ENCODE measurements at places on chromosomes 1 and 21.

DNA sequence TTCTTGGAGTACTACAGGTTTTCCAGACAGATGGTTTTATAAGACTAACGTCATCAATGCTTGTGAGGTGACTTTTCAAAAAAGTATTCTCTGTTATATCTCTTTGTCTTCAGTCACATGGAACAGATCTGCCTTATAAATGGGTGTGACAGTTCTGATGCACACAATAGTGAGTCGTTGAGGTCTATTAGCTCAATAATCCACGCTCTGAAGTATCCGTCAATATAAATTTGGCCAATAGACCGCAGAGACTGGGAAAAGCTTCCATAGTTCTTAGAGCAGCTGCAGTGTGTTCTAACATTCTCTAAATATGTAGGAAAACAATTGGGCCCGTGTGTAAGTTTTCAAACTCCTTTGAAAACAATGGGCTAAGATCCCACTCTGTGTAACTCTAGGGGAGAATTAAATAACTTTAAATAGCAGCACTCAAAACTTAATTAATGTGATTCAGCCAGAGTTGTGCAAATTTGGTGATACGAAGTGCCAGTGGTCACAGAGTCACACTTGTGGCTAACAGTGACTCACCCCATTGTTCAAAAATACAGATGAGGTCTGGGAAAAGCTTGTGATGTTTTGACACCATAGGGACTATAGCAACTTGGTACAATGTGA lies 316.0 kb downstream of the LMO4 start:
- DNase-seq, result no peak

DNA sequence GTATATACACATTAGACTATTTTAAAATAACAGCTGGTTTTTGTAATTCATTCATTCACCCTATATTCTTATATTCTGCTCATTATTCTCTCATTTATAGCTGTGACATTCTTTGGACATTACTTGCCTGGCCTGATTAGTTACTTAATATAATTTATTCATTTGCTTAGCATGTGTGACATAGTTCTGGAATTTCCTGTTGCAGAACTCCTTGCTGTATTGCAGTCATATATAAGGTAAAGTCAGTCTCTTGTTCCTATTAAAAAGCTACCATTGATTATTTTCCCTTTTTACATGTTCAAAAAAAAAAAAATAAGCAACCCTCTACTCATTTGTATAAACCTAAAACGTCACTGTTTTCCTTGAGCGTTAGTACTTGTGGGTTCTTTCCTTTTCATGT lies 23.9 kb downstream of the GNAT2 start:
- no peak for DNase-seq

GRCh38 chr1:106178791-106179190 lies 877.7 kb upstream of the PRMT6 start:
- DNase-seq, result no peak

- no peak for DNase-seq
These were observed 534.5 kb downstream of the OMA1 start for GRCh38 chr1:58011978-58012377.

DNA sequence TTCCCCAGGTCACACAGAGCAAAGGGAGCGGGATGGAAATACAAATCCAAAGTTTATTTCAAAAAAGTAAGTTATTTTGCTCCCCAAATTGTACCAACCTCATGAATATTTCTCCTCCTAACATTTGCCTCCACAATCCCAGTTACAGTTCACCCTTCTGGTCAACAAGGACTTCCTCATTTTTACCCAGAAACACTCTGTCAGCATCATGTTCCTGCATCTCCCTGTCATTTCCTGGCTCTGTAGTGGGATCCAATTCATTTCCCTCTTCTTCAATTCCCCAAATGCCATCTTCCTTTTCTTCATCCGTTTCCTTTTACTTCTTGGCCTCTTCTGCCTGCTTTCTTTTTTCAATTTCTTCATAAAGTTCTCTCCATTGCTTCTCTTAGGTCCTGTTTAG lies 32.0 kb upstream of the EPS15 start:
- no peak for DNase-seq

DNA sequence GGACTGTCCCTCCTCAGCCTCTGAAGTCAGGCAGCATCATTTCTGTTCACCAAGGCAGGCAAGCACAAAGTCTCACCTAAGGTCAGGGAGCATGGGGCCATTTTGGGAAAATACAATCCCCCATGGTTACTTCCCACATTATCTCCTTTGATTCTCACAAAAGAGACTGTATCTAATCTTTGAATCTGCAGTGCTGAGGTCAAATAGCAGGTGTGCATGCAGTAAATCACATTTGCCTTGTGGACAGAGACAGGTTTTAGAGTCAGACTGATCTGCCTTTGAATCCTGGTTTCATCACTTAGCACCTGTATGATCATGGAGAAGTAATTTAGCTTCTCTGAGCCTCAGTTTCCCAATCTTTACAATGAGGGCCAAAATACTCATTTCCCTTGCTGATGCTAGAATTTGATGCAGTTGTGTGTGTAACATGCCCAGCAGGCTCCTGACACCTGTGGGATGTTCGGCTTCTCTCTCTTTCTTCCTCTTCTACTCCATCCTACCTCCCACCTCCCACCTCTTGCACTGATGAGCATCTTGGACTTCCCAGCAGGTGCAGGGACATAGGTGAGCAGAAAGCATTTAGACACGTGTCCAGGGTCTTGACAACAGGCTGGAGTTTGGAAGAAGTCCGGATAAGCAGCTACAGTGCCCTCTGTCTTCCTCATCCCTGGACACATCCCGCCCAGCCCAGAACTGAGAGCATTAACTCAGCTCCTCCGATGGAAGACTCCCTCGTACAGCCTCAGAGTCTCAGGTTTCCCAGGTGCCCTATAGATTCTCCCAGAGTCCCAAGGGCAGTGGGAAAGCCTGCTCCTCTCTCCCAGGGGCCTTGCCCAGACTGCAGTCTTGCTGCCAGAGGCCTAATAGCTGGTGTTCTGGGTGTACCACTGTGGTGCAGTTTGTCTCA lies 18.9 kb downstream of the NENF start:
- DNase-seq, result no peak

GRCh38 chr1:84013708-84014107 lies 14.8 kb upstream of the TTLL7 start:
- no peak for DNase-seq

GRCh38 chr1:51157395-51157794 lies 55.4 kb downstream of the C1orf185 start:
- DNase-seq, result no peak

GRCh38 chr1:11521582-11522399 lies 42.8 kb downstream of the DISP3 start:
- DNase-seq, result no peak

DNA sequence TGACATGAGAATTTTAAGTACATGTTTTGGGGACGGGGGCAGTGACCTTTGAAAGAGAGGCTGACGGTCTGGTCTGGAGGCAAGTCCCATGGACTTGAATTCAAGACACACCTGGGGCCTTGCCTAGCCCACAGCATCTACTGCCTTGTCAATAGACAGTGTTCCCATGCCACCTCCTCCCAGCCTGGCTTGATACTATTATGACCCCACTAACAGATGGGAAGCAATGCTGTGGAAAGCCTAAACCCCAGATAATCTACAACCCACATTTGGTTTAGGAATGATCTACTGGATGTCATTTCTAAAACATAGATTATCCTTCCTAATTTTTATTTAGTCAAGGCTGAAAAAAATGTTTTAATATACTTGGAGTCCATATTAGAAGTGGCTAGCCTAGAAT lies 17.8 kb upstream of the NFASC start:
- DNase-seq, result no peak

GRCh38 chr1:103283841-103284669 lies 175.7 kb upstream of the COL11A1 start:
- no peak for DNase-seq

GRCh38 chr1:81226603-81226928 lies 574.2 kb upstream of the ADGRL2 start:
- no peak for DNase-seq

DNA sequence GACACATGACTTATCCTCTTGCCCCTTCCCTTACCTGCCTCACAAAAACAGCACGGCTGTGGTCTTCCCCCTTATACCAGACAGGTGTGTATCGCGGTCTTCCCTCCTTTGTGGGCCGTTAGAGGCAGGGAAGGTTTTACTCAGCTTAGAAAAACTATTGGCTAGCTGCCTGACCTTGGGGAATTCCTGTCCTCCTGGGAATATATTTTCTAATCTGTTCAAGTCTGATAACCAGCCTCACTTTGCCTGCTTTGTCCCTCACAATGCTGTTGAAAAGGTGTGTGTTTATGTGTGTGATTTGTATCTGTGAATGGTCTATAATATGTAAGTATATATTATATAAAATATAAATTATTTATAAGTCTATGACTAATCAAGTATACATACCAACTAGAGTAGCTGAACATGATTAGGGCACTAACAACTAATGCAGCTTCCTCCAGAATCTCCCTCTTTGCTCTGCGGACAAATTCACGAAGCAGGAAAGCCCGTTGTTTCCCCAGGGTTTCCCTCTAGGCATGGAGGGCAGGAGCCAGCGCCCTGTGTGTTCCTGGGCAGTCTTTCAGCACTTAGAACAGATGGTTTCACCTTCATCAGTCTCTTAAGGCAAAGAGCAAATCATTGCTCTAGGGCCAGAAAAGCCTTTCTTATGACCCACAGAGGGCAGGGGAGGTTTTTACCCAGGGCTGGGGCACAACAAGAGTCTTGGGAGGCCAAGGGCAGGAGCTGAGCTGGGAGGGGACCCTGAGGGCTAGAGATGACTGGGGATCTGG lies 25.6 kb downstream of the SLC26A9 start:
- DNase-seq, result no peak

GRCh38 chr1:193706766-193707165 lies 520.4 kb upstream of the B3GALT2 start:
- DNase-seq, result no peak

DNA sequence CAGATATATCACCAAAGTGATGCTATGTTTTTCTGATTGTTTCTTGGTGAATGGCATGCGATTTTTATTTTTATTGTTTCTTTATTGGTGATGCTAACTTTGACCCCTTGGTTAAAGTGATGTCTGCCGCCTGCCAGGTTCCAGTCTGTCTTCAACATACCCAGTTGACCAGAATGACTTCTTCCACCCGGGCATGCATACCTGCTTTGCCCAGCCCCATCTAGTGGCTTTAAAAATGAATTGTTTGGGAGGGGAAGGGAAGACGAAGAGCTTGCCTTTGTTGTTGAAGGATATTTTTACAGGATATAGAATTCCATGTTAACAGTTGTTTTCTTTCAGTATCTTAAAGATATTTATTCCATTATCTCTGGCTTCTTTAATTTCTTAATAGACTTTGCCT lies 65.1 kb downstream of the ATG4C start:
- DNase-seq, result no peak

DNA sequence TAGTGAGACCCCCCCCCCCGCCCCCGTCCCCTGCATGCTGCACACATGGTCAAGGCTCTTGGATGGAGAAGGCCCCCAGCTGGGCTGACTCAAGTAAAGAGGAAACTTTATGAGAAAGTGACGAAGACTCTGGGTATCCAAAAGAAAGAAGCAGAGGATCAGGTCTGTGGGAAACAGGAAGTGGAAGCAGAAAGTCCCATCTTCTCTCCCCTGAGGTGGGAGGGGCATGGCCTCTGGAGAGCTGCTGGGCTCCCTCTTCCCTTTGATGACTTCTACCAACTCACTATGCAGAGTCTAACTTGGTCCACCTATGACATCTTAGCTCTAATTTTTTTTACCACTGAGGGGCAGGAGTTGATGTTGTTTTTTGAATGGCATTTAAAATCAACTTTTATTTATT lies 42.7 kb upstream of the LIN9 start:
- no peak for DNase-seq

DNA sequence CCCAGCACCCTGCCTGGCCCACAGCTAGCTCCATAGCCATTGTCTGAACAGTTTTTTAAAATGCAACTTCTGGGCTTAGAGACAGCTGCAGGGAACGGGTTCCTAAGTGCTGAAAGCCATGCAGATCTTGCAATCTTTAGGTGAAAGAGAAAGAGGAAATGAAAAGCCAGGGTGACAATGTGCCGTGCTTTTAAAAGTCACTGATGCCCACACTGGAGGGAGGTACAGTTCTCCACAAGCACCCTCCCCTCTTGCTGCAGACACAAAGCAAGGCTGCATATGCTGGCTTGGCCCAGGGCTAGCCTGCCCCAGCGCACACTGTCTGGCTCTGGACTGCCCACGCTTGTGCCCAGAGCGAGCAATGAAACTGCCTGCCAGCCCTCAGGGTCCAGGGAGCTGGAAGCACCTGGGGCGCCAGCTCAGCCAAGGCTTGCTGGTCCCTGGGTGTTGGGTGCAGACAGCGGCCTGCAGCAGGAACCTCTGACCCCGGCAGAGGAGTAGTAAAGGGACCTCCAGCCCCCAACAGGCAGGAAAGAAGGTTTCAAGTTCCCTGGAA lies 70.4 kb downstream of the AJAP1 start:
- DNase-seq, result no peak

DNA sequence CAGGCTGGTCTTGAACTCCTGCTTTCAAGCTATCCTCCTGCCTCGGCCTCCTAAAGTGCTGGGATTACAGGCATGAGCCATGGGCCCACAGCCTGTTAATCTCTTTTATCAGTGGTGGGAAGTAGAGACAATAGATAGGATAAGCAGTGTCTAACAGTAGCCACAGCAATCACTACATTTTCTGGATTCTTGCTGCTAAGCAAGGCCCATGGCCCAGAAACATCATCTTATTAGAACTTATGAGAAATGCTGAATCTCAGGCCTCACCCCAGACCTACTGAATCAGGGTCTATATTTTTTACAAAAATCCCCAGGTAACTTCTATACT lies 29.7 kb downstream of the IGFN1 start:
- no peak for DNase-seq

GRCh38 chr1:173532237-173532636 lies 55.1 kb downstream of the PRDX6 start:
- DNase-seq, result no peak

DNA sequence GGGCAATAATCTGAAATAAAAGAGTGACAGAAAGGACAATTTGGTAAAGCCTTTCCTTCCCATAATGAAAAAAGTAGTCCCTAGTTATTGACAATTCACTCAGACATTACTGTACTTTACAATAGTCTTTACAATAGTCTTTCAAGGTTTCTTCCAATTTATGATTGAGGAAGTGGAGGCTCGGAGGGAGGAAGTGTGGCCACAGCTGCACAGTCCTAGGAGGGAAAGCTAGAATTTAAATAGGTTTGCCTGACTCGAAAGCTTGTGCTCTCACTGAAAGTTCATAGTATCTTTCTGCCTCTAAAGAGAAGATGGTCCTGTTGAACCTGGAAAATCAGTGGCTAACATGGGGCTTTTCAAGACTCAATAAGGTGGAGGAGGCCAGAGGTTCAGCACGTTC lies 203.2 kb downstream of the SDCCAG8 start:
- no peak for DNase-seq

- DNase-seq, result no peak
These were observed 2.3 kb downstream of the PTPRU start for GRCh38 chr1:29238620-29239002.

GRCh38 chr1:22791831-22792347 lies 81.2 kb downstream of the EPHB2 start:
- DNase-seq, result no peak

All from right lobe of liver (tissue), 6 donors.